A549 treated with AZD2906 at 1 μM for 4 hours (cell line): ENCODE measurements at places on chromosomes 2 and 18. TPM values are rescaled to one million over a fixed set of nuclear protein-coding genes. Genes with fewer than 3 reads are reported as not detected.

Gene ARHGAP15
- not detected in 5 replicates for total RNA-seq

Gene TRIP12
- total RNA-seq = 70.1 to 130 TPM (median 91.7 TPM) in 5 replicates

Gene BCL2
- 0.48 to 0.66 TPM (median 0.58 TPM) in 5 replicates for total RNA-seq

Gene SLC9A2
- 2.9 to 3.0 TPM (median 3.0 TPM) in 5 replicates for total RNA-seq

Gene STARD6
- not detected in 5 replicates for total RNA-seq

Gene MC2R
- total RNA-seq = not detected in 5 replicates

Gene CYP27A1
- total RNA-seq = 0.09 to 0.18 TPM (median 0.11 TPM) in 5 replicates

Gene AMMECR1L
- 15.6 to 17.4 TPM (median 16.6 TPM) in 5 replicates for total RNA-seq

Gene GORASP2
- 82.2 to 120 TPM (median 87.7 TPM) in 5 replicates for total RNA-seq

Gene CHRNG
- not detected in 5 replicates for total RNA-seq

Gene C2orf81
- total RNA-seq = 2.4 to 3.6 TPM (median 3.2 TPM) in 5 replicates

Gene MYCN
- total RNA-seq = 0.03 TPM in 3 of 5 replicates, not detected in the others

Gene STAM2
- 6.0 to 10.8 TPM (median 8.1 TPM) in 5 replicates for total RNA-seq

Gene FOSL2
- 75.3 to 85.5 TPM (median 79.3 TPM) in 5 replicates for total RNA-seq

Gene AKAIN1
- not detected in 5 replicates for total RNA-seq

Gene OSR1
- 7.3 to 9.7 TPM (median 7.4 TPM) in 5 replicates for total RNA-seq

Gene ACOXL
- not detected in 5 replicates for total RNA-seq

Gene DOK6
- not detected in 5 replicates for total RNA-seq

Gene ANO7
- total RNA-seq = 1.6 to 2.0 TPM (median 1.9 TPM) in 5 replicates

Gene CFAP53
- 0.22 to 0.39 TPM (median 0.24 TPM) in 5 replicates for total RNA-seq

Gene ARHGEF4
- 10.2 to 11.8 TPM (median 11.0 TPM) in 5 replicates for total RNA-seq

Gene DCC
- not detected in 5 replicates for total RNA-seq

Gene TANC1
- 7.9 to 10.3 TPM (median 8.9 TPM) in 5 replicates for total RNA-seq

Gene IL1RL2
- total RNA-seq = 0.05 TPM in 1 of 5 replicates, not detected in the others

Gene CHRNA1
- not detected in 5 replicates for total RNA-seq

Gene SLC5A7
- not detected in 5 replicates for total RNA-seq

Gene FNDC4
- 4.2 to 5.4 TPM (median 4.5 TPM) in 5 replicates for total RNA-seq

Gene ABCB11
- 0.01 to 0.06 TPM (median 0.02 TPM) in 5 replicates for total RNA-seq

Gene SKA1
- 10.0 to 14.8 TPM (median 10.6 TPM) in 5 replicates for total RNA-seq

Gene MPV17
- 71.0 to 91.6 TPM (median 84.4 TPM) in 5 replicates for total RNA-seq

Gene SPATA3
- not detected in 5 replicates for total RNA-seq

Gene GNLY
- 0.20 to 0.45 TPM (median 0.35 TPM) in 4 of 5 replicates, not detected in the other for total RNA-seq

Gene MRO
- 0.08 to 0.36 TPM (median 0.26 TPM) in 5 replicates for total RNA-seq

Gene DSC1
- not detected in 5 replicates for total RNA-seq

Gene CCDC150
- 3.9 to 4.5 TPM (median 4.1 TPM) in 5 replicates for total RNA-seq

Gene IL36A
- total RNA-seq = not detected in 5 replicates

Gene ZNF521
- total RNA-seq = not detected in 5 replicates

Gene RBFA
- total RNA-seq = 29.1 to 32.3 TPM (median 31.4 TPM) in 5 replicates

Gene CPLX4
- total RNA-seq = not detected in 5 replicates
